ENCODE measurements at places on chromosomes 3 and 15. TPM values are rescaled to one million over a fixed set of nuclear protein-coding genes. Genes with fewer than 3 reads are reported as not detected.

NPAP1 gene
- total RNA-seq: not detected

GRCh38 chr15:60358935-60359682 is 38.7 kb downstream of the ANXA2 start:
- DNase-seq: peak; percentile 82

DNA sequence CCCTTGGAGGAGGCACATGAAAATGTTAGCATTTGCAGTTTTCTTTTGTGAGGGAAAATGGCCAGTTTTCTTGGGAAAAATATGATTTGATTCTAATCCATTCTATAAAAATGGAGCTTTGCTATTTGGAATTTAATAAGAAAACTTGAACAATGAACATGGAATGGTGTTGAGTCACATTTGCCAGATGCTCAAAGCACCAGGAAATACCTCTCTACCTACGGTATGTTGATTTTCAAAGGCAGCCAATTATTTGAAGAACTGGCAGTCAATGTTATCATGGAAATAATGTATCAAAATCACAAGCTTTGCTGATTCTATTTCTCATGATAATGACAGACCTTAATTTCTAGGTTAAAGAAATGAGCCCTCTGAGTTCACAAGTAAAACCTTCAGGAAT is 14.9 kb downstream of the NME9 start:
- DNase-seq: no peak

CSTA gene
- 0.78 TPM for total RNA-seq

TMC3 gene
- not detected for total RNA-seq

DNA sequence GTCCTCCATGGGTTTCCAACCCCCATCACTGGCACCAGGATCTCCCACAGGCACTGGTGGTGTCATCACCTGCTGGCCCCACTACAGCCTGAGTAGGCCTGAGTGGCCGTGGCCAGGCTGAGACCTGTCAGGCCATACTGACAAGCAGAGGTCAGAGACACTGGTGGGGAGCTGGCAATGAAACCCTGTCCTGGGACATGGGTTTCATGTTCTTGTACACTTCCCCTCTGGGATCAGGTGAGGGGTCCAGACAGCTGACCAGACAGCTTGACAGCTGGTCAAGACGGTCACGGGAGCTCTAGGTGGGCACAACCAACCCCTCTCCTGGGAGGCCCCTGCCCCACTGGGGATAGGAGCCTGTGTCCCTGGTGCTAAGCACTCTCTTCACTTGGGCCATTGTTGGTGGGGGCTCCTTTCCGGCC is 13.1 kb downstream of the ZBTB47 start:
- no peak for DNase-seq

GRCh38 chr3:154285221-154285620 is 39.1 kb downstream of the DHX36 start:
- DNase-seq: no peak

STX19 gene
- total RNA-seq: not detected

- peak; percentile 20 for DNase-seq
These were observed 24.8 kb upstream of the BOC start for GRCh38 chr3:113186566-113186965.

GRCh38 chr3:72033666-72034428 is 248.9 kb upstream of the PROK2 start:
- DNase-seq: no peak

DNA sequence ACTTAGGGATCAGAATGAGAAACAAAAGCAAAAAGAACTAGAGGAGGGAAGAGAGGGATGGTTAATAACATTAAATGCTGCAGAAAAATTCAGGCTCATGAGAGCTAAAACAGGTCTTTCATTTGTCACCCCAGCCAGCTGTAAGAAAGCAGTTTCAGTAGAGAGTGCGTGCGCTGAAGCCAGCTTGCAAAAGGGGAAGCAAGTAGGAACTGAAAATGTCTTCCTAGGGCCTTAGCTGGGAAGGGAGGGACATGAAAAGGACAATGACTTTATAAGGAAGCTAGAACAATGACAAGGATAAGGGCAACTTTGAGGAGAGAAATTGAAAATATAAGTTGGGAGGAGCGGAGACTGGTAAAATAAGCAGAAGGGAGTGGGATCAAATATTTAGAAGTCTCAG is 3.1 kb downstream of the CIAO2A start:
- DNase-seq: no peak

GRCh38 chr3:117666325-117666724 is 956.7 kb downstream of the TUSC7 start:
- DNase-seq: no peak

TP63 gene
- 16.7 TPM for total RNA-seq

- DNase-seq: no peak
These were observed 364.5 kb upstream of the ICE2 start for GRCh38 chr15:60843482-60843881.

ZNF639 gene
- 59.1 TPM for total RNA-seq

DNA sequence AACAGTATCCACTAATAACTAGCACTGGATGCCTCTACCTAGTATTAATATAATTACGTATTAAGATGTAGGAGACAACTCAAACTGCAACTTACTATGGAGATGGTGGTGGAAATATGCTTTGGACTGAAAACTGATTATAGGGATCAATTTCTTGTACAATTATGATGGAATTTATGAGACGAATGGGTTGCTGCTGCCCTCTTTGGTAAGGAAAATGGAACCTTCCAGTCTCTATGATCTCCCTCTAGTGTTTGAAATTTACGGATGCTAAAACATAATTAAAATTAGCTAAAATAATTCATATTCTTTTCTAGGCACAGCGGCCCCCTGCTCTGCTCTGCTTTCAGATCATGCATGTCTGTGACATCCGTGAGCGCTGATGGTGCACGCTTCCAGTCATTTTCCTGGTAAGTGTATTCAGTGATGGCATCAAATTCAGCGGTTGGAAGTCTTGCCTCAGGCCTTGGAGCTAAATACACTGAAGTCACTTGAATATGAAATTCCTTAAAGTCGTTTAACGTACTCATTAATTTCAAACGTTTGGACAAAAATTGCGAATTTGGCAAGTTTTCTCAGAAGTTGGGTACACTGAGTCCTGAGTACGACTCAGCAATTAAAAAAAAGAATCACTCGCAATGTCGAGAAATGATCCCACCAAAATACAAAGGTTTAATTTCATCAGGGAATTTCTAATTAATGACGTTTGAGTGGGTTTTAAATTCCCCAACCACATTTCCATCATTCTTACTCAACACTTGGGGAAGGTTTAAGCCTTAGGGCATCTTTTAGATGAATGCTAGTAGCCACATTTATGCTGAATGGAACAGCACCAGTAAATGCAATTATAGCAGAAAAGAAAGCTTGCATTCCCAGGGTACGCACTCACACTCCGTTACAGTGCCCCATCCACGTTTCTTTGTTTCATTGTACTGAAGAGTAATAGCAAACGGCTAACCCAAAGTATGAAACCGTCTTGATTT is 132.6 kb downstream of the NR2F2 start:
- peak; percentile 50 for DNase-seq

DNA sequence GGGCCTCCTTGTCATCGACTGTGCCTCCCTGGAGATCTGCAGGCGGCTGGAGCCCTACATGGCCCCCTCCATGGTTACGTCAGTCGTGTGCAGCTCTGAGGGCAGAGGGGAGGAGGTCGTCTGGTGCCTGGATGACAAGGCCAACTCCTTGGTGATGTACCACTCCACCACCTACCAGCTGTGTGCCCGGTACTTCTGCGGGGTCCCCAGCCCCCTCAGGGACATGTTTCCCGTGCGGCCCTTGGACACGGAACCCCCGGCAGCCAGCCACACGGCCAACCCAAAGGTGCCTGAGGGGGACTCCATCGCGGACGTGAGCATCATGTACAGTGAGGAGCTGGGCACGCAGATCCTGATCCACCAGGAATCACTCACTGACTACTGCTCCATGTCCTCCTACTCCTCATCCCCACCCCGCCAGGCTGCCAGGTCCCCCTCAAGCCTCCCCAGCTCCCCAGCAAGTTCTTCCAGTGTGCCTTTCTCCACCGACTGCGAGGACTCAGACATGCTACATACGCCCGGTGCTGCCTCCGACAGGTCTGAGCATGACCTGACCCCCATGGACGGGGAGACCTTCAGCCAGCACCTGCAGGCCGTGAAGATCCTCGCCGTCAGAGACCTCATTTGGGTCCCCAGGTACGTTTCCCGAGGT is 146.5 kb downstream of the LRRK1 start:
- no peak for DNase-seq

- peak; percentile 95 for DNase-seq
These were observed 324.2 kb upstream of the TGFBR2 start for GRCh38 chr3:30282154-30282696.

ZPLD1 gene
- not detected for total RNA-seq

DNA sequence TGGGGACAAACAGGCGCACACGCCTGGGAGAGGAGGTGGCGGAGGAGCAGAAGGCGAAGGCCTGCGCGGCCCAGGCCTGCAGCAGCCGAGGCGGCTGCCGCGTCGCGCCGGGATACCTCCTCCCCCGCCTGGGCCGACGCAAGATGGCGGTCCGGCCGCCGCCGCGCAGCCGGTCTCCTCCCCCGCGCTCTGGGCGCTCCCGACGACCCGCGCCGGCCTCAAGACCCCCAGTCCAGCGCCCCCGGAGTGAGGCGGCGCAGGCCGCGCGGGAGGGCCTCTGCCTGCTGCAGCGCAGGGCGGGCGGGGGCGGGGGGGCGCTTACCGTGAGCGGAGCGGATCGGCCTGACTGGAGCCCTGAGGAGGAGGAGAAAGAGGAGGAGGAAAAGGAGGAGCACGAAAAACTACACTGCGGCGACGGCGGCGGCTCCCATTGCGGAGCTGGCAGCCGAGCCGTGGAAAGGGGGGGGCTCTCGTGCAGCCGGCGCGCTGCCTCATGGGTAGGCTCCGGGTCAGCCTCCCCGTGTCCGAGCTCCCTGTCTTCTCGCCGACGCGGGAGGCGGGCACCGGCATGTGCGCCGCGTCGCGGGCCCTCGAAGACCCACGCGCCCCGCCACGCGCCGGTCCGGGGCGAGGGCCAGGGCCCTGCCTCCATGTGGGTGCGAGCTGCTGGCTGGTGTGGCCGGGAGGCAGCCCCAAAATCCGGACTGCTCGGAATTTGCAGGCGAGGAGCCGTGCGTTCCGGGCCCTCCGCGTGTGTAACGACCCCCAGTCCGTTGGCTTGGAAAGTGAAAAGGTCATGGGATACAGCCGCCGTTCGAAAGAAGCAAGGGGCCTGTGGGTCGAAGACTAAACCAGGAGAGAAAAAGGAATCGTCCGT is at the start of gene ZNF280D:
Gene ZNF280D (minus strand): TSS at position 374 of the 877 bp plus-strand sequence. CDS start 26,400 bp downstream, outside the sequence.
- DNase-seq: peak; percentile 92

GRCh38 chr3:52171514-52172261 is 17.5 kb upstream of the POC1A start:
- DNase-seq: peak; percentile 37

MRAS gene
- total RNA-seq: 29.6 TPM

GRCh38 chr15:71733122-71733521 is 77.2 kb upstream of the NR2E3 start:
- no peak for DNase-seq

GPR149 gene
- total RNA-seq: not detected

- peak; percentile 58 for DNase-seq
These were observed 319 bp downstream of the LNP1 start for GRCh38 chr3:100401674-100402041.

DNA sequence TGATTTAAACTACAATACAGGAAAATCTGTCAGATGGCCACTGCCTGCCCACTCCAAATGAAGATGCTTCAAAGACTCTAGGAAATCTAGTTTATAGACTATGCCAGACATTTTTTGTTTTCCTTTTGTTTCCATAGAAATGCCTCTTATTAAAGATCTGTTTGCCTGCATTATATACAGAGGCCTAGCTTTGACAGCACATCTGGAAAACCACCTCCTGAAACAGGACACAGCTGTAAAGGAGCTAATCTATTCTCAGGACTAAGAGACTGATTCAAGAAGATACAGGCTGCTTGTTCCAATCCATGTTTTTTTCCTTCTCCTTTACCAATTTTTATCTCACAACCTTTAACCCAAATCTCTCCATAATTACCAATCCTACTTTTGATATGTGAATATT is 75.3 kb upstream of the STRIT1 start:
- DNase-seq: no peak

- no peak for DNase-seq
These were observed 14.0 kb upstream of the GK5 start for GRCh38 chr3:142239421-142239820.

IL5RA gene
- not detected for total RNA-seq

DNA sequence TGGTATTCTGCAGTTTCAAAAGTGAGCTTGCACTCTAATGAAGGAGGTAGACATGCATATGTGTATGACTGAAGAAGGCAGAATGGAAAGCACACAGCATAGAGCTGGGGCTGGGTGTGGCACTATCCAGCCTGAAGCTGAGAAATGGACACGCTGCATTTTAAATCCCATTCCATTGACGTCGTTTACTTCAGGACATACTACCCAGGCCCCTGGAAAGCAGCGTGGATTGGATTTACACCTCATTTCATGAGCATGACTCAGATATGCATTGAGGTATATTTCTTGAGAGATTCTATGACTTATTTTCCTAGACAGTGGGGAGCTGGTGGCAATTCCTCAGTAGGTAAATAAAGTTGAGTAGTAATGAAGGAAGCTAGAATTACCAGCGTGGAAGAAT is 101.4 kb downstream of the ABI3BP start:
- DNase-seq: no peak

GRCh38 chr3:17915341-17915740 is 172.9 kb upstream of the TBC1D5 start:
- no peak for DNase-seq

NGRN gene
- total RNA-seq: 80.3 TPM

DNA sequence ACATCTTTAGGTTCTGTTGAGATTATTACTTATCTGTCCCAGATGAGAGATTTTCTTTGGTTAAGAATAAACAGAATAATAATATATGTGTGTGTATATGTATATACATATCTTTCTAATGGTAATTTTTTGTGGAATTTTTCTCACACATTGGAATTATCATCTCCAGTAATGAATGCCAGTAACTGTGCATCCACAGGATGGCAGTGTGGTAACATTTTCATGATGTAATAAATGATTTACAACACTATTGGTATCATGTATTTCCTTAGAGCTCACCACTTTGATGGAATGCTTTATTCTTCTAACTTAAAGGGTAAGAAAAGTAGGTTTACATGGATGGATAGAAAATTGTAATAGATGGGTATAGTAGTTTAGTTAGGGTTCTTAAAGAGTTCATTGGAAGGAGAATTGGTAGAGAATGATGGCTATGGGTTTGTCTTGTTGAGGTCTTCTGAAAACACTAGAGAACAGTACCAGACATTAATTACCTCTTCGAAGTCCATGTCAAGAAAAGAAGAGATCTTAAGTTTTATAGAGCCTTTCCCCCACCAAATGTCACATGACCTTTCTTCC is 78.1 kb downstream of the STT3B start:
- DNase-seq: peak; percentile 38

TMEM212 gene
- total RNA-seq: not detected

All from RPMI7951 (cell line).